ENCODE measurements at places on chromosomes 5 and 9.

GRCh38 chr5:150624334-150625163, 15.9 kb upstream of the SYNPO start:
- DNase-seq: no peak

GRCh38 chr5:141811287-141812155, 66.7 kb downstream of the PCDH1 start:
- no peak for DNase-seq

DNA sequence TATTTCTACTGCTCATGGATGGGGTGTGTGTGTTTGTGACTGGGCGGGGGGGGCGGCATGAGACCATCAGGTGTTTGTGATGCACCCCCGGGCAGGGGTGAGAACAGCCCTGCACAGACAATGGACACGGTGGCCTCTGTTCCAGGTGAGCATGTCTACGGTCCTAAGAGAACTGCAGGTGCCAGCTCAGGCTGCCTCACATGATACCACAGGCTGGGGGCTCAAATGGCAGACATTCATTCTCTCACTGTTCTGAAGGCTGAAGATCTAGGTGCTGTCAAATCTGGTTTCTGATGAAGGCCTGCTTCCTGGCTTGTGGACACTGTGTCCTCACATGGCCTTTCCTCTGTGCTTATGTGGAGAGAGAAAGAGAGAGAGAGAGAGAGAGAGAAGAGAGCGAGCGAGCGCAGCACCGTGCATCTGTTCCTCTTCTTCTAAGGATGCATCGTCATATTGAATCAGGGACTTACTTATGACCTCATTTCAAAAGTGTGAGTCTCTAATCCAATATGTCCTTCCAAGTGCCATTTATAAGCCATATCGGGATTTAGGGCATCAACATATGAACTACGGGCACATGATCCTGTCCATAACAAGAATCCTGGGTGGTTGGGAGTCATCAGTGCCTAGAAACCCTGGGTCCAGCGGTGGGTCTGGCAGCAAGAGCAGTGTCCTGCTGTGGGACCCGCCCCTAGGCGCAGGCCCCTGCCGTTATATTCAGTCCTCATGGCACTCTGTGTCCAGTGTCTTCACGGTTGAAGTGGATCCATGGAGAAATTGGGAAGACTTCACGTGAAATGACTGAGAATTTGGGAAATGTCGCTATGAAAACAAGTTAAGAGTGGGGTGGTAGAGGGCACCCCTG, 42.5 kb downstream of the NXNL2 start:
- no peak for DNase-seq

DNA sequence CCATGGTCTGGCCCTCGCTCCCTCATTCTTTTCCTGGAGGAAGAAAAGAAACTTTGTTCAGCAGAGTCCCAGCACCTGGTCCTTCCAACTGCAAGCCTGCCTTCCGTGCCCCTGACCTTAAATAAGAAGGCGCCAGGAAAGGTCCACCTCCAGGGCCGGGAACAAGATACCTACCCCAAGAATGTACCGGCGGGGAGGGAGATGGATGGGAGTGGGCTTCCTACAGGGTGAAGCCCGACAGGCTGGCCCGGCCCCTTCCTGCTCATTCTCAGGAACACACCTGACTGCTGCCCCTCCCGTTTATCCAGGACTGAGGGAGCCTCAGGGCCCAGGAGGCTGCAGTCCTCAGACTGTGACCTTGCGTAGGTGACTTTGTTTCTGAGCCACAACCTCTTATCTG, 27.3 kb upstream of the GFPT2 start:
- no peak for DNase-seq

- no peak for DNase-seq
Measured at GRCh38 chr9:122332083-122332482, 38.7 kb upstream of the PTGS1 start.

DNA sequence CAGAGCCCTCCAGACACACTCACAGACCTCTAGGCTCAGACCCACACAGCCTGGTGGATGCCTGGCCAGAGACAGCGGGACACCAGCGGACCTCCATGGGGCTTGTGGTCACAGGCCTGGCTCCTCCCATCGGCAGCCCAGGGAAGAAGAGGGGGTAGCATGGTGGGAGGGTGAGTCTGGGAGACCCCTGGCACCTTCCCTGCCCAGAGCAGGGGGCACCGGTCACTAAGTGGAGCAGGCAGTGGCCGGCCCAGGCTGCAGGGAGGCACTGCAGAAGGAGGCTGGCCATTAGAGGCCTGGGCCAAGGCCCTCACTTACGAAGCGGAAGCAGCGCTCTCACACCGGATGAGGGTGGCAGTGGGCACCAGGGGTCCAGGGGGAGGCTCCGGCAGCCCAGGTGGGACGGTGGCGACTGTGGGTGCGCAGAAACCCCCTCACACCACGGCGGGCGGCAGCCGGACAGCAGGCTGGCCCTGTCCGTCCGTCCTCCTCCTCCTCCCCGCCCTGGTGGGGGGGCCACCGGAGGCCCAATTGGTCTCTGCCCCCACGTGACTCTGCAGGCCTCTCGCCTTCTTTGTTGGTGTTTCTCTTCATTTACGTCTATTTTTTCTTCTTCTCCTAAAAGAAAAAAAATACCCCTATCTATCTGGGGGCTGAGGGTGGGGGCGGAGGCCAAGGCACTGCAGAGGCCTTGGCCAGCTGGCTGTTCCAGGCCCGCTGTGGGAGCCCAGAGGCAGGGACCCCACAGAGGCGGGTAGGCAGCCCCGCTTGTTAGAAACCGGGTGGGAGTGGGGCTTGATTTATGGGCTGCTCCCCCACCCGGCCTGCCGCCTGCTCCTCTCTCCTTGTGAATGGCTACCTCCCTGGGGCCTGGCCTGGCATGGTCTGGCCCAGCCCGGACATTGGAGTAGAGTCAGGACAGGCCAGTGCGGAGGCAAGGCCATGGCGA, at the start of gene NR5A1:
Gene NR5A1 (minus strand): TSS at position 469 of the 949 bp plus-strand sequence. CDS start 4,004 bp downstream, outside the sequence.
- DNase-seq: no peak

- DNase-seq: no peak
Measured at GRCh38 chr9:83473488-83473971, 64.7 kb downstream of the FRMD3 start.

DNA sequence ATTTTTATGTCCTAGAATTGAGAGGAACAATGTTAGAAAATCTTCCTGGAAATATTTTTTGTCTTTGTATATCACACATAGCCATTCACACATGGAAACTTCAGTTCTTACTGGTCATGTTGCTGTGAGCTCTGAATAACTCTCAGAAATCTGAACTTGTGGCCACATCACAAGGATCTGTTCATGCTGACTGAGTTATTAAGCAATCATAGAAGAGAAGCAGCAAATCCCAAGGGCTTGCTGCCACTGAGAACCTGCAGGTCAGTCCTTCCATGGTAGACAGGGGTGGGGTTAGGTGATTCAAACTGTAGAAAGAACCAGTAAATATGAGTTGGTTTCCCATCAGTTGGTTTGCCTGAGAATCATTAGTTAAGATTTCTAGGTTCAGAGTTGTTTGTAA, 27.6 kb downstream of the SGCD start:
- no peak for DNase-seq

DNA sequence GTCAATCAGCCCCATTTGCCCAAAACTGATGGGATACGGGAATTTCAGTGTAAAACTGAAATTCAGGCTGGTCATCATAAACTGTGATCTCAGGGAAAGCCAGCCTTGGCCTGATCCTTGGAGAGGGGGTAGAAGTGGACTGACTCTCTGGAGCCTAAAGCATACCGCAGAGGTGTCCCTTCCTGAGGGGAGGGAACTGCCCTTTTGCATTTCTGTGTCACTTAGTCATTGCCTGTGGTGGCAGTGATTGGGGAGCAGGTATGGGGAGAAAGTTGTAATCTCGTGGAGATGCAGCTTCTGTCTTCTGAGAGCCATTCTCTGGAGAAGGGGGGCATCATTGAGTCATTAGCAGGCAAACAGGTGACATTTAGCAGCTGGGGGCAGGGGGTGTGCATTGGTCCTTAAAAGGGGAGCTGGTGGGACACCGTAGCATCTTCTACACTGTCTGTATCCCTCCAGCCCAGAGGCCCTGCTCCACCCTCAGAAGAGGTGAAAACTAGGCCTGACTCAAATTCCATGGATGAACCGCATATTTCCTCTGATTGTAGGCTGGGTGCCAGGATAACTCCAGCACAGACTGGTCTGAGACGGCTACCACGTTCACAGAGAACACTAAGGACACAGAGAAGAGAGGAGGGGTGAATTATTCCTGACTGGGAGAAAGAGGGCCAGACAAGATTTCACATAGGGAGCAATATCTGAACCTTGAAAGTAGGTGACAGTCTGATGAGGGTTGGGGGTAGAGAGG, 143.3 kb downstream of the SEC61B start:
- DNase-seq: no peak

DNA sequence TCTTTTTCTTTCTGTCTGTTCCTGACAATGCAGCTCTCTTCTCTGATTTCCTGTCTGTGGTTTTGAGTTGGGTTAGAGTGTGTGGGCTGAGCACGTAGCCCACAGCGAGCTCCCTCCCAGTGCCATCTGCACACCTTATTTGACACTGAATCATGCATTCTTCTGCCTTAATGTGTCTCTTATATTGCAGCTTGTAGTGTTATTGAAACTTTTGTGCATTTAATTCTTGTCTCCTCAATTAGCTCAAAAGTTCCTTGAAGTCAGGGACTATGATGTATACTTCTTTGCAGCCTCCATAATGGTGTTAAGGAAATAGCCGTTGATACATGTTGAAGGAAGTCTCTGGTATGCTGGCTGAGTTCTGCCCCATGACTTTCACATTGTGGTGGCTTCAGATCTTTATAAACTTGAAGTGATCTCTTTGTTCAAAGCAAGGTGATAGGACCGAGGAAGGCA, 576.2 kb upstream of the CLINT1 start:
- DNase-seq: no peak

DNA sequence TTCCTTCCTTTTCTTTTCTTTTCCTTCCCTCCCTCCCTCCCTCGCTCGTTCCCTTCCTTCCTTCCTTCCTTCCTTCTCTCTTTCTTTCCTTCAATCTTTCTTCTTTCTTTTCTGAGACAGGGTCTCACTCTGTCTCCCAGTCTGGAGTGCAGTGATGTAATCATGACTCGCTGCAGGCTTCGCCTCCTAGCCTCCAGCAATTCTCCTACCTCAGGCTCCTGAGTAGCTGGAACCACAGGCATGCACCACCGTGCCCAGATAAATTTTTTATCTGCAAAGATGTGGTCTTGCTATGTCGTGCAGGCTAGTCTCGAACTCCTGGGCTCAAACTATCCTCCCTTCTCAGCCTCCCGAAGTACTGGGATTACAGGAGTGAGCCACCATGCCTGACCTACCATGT, 81.4 kb downstream of the SPATA31C2 start:
- DNase-seq: no peak

DNA sequence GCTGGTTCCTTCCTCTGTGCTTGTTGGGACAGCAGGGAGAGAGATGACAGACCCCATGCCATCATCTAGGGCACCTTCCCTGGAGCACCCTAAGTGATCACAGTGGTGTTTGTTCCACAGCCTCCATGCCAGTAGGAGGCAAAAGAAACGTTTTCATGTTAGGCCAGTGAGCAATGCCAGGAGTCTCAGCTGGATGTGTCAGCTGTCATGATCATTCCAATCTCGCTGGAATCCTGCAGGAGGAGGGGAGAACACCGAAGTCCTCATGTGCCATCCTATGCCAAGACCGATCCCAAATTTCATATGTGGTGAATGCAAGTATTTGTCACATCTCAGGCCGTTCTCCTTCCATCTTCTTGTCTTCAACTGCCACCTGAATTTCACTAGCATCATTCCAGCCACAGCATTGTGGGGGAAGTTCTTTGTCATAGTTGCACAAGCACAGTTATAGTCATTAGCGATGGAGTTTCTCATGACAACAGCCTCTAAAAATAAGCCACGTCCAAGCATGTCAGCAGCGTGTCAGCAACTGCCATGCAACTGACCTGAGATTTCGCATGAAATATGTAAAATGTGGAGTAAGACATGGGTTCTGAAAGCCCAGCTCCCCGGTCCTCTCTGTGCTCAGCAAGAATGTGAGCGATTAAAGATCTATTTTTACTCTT, 97.2 kb upstream of the DNAH5 start:
- no peak for DNase-seq

DNA sequence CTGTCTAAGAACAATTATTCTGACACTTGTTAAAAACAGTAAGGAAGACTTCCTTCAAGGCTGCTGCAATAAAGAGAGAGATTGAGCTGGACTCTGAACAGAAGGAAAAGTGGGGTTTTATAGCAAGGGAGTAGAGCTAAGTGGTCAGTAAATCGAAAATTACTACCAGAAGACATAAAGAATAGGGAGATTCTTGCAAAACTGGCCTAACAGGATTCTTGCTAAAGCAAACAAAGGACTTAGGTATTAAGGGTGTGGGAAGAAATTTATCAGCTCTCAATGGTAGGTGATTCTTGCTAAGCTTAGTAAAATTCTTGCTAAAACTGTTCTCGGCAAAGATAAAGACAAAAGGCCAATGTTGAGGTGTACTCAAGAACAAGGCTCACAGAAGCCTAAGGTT, 300.5 kb downstream of the SLCO4C1 start:
- DNase-seq: no peak

GRCh38 chr5:59090323-59090722, 507.4 kb downstream of the RAB3C start:
- no peak for DNase-seq

DNA sequence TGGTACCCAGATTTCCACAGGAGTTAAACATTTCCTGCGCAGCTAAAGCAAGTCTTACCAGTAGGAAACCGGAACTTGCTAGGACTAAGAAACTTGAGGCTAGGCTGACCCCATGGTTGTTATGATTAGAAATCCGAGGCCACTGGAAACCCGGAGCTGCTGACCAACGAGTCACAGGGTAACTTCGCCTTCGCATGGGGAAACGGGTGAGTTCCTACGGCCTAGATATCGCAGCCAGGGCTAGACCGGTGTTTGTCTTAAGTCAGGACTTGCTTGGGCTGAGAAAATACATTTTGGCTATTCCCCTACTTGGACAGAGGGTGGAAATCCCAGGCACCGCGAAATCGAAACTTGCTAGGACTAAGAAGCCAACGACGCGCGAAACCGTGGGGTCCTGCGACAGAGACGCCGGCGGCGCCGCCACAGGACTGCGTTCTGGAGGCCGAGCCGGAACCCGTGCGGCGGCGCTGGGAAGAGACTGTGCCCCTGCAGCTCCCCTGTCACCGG, 1.6 kb upstream of the ANXA2R start:
- DNase-seq: no peak

- no peak for DNase-seq
Measured at GRCh38 chr5:59999056-59999455, 105.5 kb upstream of the PDE4D start.

DNA sequence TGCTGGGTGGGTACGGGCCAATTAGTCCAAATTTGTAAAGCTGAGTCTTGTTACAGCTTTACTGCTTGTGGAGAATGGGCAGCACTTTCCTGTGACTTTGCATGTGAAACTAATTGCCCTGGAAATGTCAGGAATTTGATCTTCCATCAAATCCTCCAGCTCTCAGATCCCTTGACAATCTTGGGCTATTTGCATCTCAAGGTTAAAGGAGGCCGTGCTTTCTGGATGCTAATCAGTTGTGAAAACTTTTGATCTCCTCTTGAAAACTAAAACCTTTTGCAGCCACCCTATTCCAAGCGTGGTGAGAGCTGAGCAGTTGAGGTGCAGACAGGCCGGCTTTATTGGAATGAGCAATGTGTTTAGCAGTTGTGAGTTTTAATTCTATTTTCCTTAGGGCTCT, 68.0 kb upstream of the CLINT1 start:
- DNase-seq: no peak

Measured in smooth muscle cell of the brain vasculature (primary cell).